Endothelial cell (in vitro differentiated cells): ENCODE measurements at places on chromosomes 1 and 21.

DNA sequence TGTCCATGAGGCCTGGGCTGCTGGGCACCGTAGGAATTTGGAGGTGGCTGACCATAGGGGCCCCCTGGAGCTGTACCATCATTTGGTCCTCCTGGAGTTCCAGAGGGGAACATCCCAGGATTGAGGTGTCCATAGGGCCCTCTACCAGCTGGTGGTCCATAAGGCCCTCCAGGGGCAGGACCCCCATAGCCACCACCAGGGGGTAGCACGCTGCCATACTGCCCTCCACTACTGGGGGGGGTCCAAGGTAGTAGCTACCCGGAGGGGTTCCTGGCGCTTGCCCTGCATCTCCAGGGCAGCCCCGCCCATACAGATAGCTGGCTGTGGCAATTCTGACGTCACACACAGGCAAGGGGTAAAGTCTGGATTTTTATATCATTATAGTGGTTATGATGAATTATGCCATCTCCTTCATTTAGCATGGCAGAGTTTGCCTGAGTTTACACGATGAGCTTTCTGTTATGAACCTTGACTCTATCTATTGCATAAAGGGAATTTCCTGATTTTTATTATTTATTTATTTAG lies 13.2 kb downstream of the MDM4 start:
- DNase-seq: no peak

DNA sequence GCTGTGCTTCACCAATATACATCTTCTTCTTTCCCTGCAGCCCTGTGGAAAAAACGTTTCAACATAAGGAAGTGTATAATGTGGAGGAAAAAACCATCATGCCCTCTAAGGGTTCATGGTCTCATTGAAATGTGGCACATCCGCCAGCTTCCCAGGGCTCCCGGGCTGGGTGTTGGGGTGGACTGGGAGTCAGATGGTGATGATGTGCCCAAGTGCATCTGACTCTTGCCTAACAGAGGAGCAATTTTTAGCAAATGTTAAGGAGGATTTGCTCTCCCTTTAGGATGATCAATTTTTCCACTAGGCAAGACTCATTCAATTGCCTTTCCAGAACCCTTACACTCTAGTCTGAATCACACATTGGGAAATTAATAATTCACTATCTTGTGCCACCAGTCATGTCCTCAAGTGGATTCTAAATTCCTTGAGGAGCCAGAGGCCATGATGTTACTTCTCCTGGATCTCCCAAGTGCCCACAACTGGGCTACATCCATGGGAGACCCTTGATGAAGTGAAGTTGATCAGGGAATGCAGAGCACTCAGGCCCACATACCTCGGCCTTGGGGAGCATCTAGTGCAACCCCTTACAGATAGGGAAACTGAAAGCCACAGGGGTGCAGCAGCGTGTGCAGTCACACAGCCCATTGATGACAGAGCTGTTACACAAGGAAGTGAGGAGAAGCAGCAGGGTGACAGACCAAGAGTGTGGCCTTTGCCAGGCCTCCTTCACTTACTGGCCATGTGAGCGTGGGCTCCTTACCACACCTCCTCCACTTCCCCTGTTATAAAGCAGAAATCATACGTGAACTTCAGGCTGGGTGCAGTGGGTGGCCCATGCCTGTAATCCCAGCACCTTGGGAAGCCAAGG lies 100.0 kb upstream of the SLC44A3 start:
- no peak for DNase-seq

DNA sequence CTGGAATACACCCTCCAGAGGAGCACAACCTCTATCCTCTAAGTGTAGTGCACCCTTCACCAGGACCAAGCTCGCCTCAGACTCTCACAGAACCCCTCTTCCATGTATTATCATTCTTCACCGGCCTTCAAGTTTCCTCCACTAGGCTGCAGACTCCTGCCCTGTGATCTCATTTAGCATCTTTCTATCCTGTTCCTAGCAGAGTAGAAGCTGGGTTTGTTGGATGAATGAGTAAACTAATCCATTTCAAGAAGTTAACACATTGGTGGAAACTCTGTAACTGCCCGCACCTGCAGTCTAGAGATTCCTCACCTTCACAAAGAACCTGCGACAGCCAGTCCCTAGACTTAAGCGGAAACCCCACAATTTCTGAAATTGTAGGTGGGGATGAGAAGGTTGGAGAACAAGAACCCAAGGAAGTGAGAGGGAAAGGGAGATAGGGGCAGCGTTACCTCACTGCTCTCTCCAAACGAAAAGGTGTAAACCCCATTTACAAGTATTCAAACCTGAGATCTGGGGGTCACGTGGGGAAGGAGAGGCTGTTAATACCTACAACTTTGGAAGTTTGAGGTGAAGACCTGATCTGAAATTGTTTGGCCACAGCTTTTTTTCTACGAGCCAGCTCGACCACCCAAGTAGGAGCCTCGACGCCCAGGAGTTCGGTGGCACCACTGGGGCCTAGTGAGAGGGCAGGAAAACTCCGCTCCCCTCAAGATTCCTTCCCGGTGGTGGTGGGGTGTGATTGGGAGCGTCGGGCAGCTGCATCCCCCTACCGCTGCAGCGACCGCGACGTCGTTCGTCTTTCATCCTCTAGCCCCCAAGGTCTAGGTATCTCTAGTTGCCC lies 1.2 kb downstream of the PTPN14 start:
- no peak for DNase-seq

GRCh38 chr21:42785666-42786427 lies 93.5 kb downstream of the WDR4 start:
- no peak for DNase-seq

- no peak for DNase-seq
Observed at GRCh38 chr1:157753611-157754010, 23.3 kb downstream of the FCRL2 start.

DNA sequence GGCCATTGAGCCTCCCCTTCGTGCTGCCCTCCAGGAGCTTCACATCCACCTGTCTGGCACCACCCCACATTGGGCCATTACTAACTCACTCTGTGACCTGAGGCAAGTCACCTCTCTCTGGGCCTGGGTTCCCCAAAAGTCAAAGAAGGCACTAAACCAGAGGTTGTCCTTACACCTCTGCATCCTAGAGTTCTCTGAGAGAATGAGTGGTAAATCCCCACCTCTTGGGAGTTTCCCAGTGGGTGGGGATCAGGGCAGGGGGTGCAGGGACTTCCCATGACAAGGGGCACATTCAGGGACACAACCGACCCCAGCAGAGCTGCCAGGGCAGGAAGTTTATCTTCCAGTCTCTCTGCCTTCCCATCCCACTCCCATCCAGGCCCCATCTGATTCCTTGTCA lies 99.7 kb downstream of the EPHB2 start:
- no peak for DNase-seq

DNA sequence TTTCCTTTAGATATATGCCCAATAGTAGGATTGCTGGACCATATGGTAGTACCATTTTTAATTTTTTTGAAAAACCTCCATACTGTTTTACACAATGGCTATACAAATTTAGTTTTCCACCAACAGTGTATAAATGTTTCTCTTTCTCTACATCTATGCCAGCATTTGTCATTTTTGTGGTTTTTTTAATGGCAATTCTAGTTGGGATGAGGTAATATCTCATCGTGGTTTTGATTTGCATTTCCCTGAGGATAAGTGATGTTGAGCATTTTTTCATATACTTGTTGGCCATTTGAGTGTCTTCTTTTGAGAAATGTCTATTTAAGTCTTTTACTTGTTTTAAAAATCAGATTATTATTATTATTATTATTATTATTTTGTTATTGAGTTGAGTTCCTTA lies 35.5 kb downstream of the PLA2G4A start:
- DNase-seq: no peak

DNA sequence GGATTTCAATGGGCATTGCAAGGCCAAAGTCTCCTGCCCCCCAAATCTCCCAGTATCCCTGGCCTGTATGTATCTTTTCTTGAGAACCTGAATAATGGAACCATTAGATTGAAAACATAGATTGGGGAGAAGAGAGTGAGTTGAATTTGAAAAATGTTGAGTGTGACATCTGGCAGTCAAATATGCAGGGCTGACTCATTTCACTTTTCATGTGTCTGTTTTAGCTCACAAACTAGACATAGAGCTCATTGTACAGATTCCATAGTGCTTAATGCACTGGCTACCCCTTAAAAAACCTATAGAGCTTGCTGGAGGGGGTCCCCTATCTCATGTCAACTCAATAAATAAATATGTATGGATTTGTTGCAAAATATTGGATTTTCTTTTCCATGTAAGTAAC lies 30.8 kb downstream of the DDR2 start:
- DNase-seq: no peak

- no peak for DNase-seq
Observed at GRCh38 chr1:9845914-9846313, 22.1 kb upstream of the CLSTN1 start.

DNA sequence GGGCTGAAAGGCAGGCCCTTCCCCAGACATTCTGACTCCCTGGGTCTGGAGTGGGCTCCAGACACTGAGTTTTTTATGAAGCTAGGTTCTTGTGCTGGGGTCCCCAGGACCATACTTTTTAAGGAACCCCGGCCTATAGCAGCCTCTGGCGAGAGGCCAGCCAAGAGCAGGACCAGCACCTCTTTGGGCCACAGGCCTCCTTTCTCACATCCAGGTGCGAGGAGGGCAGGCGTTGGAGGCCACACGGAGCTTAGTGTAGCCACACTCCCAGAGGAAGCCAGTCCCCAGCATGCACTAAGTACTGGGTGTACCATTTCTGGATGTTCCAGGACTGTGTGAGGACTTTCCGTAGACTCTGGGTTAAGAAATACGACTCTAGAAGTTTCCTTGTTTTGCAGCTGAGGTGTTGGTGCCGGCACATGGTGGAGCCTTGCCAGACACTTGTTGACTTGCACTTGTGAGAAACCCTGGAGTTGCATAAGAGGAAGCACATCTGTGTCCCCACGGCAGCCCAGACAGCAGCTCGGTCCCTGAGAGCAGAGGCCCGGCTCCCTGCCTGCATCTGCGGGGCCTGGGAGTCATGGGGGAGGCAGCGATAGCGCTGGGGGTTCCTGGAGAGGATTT lies 122.2 kb upstream of the VAMP3 start:
- DNase-seq: no peak

- DNase-seq: no peak
Observed at GRCh38 chr1:198449261-198449660, 91.2 kb downstream of the ATP6V1G3 start.

DNA sequence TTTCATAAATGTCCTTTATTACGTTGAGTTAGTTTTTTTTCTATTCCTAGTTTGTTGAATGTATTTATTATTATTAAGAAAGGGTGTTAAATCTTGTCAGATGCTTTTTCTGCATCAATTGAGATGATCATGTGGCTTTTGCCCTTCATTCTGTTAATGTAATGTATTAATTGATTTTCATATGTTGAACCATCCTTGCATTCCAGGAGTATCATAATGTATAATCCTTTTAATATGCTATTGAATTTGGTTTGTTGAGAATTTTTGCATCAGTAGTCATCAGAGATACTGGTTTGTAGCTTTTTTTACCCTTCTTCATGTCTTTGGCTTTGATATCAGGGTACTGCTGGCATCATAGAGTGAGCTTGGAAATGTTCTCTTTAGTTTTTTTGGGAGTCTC lies 100.0 kb downstream of the POFUT2 start:
- DNase-seq: no peak

- no peak for DNase-seq
Observed at GRCh38 chr21:42760361-42760950, 107.0 kb downstream of the PDE9A start.

DNA sequence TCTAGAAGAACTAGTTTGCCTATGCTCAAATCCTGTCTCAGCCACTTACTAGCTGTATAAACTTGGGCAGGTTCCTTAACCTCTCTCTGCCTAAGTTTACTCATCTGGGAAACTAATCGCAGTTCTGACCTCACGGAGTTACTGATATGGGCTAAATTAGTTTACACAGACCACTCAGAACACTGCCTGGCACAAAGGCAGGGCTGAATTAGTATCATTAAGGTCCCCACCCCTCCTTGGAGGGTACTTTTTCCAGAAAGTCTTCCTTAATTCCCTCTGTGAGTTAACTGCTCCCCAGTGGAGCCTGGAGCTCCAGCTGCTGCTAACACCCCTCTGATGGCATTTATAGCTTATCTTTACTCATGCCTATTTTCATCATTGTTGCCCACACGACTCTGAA lies 40.3 kb downstream of the SSBP3 start:
- DNase-seq: no peak

GRCh38 chr1:245875581-245876261 lies 631.4 kb downstream of the SMYD3 start:
- DNase-seq: no peak

- DNase-seq: no peak
Observed at GRCh38 chr1:147486876-147487656, 54.2 kb upstream of the BCL9 start.

DNA sequence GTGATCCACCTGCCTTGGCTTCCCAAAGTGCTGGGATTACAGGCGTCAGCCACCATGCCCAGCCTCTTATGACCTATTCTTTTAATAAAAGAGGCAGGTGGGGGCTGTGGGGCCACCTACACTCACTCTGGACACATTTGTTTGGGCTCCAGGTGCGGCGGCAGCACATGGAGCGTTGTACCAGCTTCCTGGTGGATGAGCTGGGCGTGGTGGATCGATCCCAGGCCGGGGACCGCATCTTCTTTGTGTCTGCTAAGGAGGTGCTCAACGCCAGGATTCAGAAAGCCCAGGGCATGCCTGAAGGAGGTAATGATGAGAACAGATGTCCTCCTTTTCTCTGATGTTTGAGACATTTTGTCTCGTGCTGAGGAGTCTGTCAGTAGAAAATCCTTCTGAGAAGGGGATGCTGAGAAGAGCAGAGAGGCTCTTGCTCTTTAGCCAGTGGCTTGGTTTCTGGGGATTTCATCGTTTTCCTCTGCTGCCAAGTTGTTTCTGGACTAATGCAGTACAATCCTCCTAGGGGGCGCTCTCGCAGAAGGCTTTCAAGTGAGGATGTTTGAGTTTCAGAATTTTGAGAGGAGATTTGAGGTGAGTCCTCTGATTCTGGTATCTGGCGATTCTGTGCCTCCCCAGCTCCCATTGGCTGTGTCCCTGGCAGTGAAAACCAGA lies 17.9 kb upstream of the MIIP start:
- peak; percentile 57 for DNase-seq

DNA sequence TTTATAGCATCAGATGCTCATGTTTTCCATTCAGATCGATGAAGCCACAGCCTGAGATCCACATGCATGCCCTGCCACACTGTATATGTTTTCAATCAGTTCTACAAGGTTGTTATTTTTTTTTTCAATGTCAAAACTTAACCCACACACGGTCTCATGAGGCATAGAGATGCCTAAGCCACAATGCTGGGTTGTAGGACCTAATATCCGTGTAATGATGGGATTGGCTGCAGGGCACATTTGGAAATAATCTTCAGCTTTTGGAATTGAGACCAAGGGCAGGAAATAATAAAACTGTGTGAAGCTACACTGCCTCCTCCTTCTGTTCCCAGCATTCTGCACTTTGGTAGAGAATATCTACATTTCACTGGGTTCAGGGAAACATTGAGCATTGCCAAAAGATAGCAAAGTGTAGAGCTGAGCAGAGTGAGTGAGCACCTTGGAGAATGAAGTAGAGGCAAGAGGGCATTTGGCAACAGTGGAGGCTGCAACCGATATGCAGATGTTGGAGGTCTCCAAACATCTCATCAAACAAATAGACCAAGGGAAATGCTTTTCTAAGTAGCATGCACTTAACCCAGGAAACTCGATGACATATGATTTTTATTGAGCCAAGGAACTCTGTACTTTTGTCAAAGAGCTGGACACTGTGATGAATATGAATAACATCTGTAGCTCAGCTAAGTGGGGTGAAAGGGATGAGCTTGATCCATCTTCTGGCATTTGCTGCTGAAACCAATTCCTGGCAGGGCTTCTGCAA lies 176.7 kb downstream of the LYPLAL1 start:
- no peak for DNase-seq

GRCh38 chr1:28199328-28200233 lies 23.1 kb upstream of the PTAFR start:
- DNase-seq: no peak
